ENCODE measurements at places on chromosomes 12 and 14. TPM values are rescaled to one million over a fixed set of nuclear protein-coding genes. Genes with fewer than 3 reads are reported as not detected.

The NFKBIA gene
- 193 TPM for polyA plus RNA-seq

The SERPINA5 gene
- polyA plus RNA-seq, result not detected

GRCh38 chr12:131098178-131098981 is 144.7 kb downstream of the ADGRD1 start:
- no peak for DNase-seq

DNA sequence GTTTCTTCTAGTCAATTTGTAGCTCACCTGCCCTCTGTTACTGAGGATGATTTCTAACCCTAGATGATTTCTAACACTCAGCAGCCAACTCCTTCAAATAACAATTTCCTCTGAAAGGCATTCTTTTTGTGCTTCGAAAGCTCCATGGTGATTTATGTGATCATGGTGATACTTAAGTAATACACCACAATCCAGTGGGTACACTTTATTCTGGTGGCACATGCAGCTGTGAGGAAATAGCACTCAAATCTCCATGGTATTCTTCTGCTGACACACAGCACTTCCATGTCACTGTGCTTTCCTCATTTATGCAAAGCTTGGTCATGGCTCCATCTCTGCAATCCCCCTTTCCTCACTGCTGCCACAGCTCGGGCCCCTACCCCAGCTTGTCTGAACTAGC is 73.7 kb downstream of the PTPN21 start:
- DNase-seq, result no peak

DNA sequence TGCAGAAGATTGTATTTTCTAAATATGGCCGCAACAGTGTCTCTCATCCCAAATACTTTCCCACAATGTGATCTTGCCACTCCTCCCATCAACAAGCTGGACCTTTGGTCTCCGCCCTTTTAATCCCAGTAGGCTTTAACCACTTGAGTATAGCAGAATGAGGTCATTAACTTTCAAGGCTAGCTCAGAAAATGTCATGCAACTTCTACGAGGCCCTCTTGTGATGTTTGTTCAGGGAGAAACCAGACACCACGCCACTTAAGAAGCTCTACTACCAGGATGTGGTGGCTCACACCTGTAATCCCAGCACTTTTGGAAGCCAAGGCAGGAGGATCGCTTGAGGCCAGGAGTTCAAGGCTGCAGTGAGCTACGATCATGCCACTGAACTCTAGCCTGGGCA is 20.1 kb upstream of the OR6J1 start:
- no peak for DNase-seq

DNA sequence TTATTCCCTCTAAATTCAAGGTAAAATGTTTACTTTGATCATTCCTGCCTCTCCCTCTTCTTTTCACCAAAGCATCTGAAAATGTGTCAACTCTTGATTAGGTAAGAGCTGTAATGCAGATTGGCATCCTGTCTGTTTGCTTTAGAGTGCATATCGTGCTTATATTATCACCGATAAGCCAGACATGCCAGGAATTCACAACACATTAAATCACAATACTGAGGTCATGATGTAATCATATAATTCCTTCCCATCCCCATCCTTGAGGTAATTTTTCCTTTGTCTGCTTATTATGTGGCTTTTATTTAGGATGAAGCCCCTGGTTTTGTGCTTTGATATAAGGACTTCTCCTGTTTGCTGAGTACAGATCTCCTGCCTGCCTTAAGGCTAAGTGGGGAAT is 10.2 kb downstream of the DDX47 start:
- no peak for DNase-seq

The CFAP54 gene
- 1.0 TPM for polyA plus RNA-seq

DNA sequence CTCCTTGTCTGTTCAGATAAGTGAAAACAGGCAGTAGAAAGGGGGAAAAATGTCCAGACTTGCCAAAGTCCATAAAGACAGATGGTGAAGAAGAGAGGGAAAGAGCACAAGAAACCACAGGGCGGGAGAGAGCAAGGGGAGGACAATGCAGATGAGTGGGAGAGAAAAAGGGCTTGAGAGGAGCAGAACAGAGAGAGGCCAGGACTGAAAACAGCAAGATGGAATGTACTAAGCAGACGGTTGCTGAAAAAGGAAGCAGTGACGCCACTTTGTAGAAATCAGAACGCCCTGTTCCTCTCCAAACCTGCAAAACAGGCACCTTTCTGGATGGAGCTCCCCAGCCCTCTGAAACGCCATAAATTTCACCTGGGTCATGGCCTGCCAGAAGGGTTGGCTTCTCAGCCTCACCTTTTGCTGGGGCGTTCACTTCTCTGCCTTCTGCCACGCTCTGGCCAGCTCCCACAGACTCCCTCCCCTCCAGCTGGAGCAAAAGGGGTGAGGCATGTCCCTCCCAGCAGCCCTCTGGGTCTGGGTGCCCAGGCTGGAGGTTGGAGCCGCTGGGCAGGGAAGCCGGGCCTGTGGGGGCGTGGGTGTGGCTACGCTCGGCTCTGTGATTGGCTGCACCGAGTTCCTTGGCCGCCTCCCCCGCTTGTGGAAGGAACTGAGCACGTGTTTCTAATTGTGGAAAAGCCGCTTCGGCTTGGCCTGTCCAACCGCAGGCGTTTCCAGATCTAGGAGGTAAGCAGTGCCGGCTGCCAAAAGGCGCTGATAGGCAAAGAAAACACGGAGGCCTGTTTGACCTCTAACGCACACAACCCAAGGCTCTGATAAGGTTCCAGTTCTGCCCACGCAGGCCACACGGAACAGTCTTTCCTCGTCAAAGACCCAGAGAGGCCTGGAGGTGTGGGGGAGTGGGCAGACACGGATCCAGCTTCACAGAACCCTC is 29.3 kb downstream of the SLC7A8 start:
- DNase-seq, result no peak

- no peak for DNase-seq
These were observed at the start of gene PIK3C2G for GRCh38 chr12:18261273-18261672. Gene PIK3C2G, plus strand, starts transcription at chr12:18261518. Its CDS starts 20,564 bp downstream, at chr12:18282082.

- no peak for DNase-seq
These were observed 54.3 kb upstream of the CIT start for GRCh38 chr12:119931402-119931801.

The PRMT5 gene
- polyA plus RNA-seq, result 191 TPM

The ARPC3 gene
- polyA plus RNA-seq, result 652 TPM

The NTF3 gene
- not detected for polyA plus RNA-seq

The RARG gene
- polyA plus RNA-seq, result 3.8 TPM

GRCh38 chr12:76428117-76428516 is 79.9 kb upstream of the BBS10 start:
- no peak for DNase-seq

The EML1 gene
- polyA plus RNA-seq, result not detected

The BBOF1 gene
- 1.7 TPM for polyA plus RNA-seq

DNA sequence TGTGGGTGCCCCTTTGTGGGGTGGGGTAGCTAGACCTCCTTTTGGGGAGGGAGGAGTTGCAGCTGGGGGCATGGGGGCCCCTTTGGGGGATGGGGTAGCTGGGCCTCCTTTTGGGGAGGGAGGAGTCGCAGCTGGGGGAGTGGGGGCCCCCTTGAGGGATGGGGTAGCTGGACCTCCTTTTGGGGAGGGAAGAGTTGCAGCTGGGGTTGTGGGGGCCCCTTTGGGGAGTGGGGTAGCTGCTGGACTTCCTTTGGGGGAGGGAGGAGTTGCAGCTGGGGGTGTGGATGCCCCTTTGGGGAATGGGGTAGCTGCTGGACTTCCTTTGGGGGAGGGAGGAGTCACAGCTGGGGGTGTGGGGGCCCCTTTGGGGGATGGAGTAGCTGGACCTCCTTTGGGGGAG is 7.0 kb downstream of the NACA start:
- no peak for DNase-seq

- DNase-seq, result no peak
These were observed 6.2 kb downstream of the CALM1 start for GRCh38 chr14:90403065-90403464.

DNA sequence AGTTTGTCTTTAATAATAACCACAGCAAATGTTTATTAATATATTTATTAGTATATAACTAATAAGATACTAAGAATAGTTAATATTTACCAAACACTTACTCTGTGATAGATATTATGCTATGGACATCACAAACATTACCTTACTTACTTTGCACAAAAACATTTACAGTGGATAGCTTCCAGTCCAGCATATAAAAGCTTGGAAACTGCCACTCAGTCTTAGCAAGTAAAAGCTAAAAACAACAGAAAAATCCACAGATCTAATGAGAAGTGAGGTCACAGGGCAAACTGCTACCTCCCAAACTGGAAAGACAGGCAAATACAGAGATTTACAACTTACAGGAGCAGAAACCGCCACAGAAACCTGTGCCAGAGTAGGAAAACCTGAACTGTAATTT is 99.8 kb downstream of the METTL25 start:
- no peak for DNase-seq

The PTGDR gene
- not detected for polyA plus RNA-seq

- DNase-seq, result no peak
These were observed 4.5 kb upstream of the CDK17 start for GRCh38 chr12:96404696-96405095.

The SAMD4A gene
- polyA plus RNA-seq, result 0.05 TPM

- DNase-seq, result no peak
These were observed 7.0 kb downstream of the ACSS3 start for GRCh38 chr12:81084811-81085350.

The BCL2L2 gene
- polyA plus RNA-seq, result 2.2 TPM

GRCh38 chr12:94173660-94174265 is 25.4 kb downstream of the PLXNC1 start:
- no peak for DNase-seq

DNA sequence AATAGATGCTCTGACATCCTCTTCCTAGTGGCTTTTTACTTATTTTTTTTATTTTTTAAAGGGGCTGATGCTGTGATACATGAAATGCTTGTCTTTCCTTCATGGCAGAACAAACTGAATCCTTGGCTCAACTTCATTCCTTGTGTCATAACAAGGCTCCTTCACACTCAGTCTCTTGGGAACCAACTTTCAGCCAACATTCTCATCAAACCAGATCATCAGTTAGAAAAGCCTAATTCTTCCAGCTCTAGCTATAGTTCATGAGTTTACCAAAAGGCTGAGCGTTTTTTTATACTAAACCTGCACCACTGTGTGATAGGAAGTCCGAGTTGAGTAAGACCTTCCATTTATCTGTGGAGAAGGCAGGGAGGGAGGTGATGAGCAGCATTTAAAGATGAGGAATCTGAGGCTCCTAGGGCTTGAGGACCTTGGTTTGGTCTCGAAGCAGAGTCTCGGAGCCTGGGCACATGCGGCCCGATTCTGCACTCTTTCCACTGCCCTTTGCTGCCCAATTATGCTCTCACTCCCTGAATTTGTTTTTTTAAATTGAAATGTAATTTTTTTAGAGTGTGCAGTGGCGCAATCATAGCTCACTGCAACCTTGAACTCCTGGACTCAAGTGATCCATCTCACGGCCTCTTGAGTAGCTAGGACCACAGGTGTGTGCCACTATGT is 8.2 kb downstream of the GPRC5D start:
- no peak for DNase-seq

The HOXC9 gene
- not detected for polyA plus RNA-seq

The TMEM260 gene
- 9.6 TPM for polyA plus RNA-seq

The GDF3 gene
- not detected for polyA plus RNA-seq

DNA sequence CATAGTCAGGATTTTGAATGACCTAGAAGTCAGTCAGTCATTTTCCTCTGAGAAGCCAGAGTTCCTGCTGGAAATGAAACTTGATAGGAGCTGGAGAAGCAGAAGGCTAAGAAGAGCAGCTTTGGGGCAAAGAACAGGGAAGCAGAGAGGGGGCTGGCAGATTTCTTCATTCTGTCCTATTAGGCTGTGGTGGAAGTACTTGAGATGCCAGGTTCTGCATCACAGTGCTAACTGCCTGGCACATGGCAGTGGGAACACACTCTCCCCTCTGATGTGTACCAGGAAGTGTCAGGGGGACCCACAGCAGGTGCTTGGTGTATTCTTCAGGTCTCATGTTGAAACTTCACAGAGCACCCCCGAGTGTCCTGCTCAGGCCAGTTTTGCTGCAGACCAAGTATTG is 61.0 kb downstream of the SUSD6 start:
- DNase-seq, result no peak

DNA sequence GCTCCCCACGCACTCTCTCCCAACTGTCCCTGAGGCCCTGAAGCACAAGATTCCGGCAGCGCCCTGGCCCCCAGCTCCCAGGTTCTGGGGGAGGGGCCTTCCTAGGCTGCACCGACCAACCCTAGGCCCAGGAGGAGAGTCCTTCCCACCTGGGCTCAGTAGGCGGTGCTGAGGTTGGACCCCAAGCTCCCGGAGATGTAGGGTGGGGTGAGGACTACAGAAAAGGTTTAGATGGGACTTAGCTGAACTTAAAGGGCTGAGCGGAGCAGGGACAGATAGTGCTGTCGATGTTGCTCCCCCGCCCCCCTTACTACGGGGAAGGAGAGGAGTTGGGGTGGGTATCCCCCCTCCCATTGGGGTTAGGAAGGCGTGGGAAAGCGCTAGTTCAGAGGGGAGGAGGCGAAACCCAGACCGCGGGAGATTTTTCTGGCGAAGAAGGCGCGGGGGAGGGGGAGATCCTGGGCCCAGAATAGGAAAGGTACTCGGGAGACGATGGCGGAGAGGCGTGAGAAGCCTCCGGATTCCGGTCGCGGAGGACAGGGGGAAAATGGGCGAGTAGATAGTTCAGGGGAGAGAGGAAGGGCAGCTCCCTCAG is 4.2 kb upstream of the BAZ2A start:
- no peak for DNase-seq

- no peak for DNase-seq
These were observed 2.5 kb upstream of the CCND2 start for GRCh38 chr12:4270831-4271716.

The CLEC4C gene
- 1.9 TPM for polyA plus RNA-seq

The COCH gene
- polyA plus RNA-seq, result 3.7 TPM

DNA sequence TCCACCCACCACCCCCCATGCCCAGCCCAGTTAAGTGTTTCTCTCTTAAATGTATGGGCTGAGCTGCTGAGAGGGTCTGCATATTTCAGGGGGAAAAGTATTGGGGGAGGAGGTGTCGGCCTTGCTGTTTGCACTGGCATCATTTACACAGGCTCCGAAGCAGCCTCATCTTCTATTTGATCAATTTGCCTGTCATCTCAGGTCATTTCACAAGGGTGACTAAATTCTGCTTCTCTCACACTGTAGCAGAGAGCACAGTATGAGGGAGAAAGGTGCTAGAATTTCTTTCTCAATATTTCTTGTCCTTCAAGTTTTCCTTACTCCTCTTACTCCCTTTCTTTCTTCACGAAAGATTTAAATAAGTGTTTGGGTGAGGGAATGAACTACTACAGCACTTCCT is 135.9 kb downstream of the AACS start:
- DNase-seq, result no peak

- no peak for DNase-seq
These were observed 42.9 kb upstream of the AP4S1 start for GRCh38 chr14:30982533-30982932.

DNA sequence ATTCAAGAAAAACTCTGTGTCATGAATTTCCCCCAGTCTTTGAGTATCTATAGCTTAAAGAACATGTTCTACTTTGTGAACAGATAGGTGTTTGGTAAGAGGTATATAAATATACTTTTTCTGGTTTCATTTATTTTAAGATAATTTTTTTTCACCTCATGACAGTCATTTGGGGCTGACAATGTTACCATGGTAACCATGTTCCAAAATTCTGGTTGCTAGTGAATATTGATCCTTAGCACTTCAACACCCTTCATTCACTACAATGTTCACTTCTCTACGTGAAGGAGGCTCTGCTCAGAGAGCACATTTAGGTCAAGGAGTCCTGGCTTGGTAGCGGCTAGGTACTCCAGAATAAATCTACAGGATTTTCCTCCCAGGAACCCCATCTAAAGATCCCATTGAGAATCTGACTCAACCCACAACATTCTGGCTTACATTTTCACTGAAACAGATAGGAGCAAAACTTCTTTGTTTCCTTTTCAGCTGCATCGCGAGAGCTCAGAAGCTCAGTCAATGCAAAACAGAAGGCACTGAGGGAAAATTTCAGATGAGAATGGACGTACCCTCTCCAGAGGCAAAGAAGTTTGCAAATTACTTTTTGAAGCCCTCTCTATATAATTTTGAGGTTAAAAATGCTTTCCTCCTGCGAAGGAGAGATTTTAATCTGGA is 93.6 kb downstream of the ARF6 start:
- no peak for DNase-seq

The HEBP1 gene
- polyA plus RNA-seq, result not detected

All from GM12878 (cell line).